ENCODE measurements at places on chromosomes 1 and 21.

- DNase-seq: no peak
Measured at GRCh38 chr1:94413311-94413710, 4.9 kb upstream of the ABCD3 start.

GRCh38 chr1:167839009-167839408, 74.9 kb downstream of the ADCY10 start:
- no peak for DNase-seq

DNA sequence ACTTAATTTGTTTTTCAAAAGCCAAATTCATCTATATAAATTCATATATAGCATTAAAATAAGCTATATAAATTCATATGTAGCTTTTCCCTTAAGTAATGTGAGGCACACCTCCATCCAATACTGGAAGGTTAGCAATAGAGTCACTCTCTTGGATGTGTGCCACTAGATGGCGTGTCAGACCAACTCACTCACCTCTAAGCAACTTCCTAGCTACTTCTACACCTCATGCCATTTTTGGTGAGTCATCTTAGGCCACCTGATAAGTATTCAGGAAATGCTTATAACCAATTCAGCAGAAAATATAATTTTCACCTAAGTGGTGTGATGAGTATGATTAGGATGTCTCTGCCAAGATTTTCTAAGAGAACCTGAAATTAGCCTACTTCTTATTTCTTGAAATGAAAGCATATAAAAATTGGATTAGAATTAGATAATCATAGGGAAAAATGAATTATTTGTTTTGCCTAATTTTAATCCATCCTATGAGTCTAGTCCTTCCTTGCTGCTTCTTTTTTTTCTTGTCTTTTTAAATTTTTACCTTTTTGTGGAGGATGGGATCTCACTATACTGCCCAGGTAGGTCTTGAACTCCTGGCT, 34.4 kb upstream of the TADA1 start:
- DNase-seq: peak; percentile 84

- DNase-seq: no peak
Measured at GRCh38 chr1:219797683-219798082, 130.7 kb downstream of the SLC30A10 start.

- peak; percentile 34 for DNase-seq
Measured at GRCh38 chr1:172670316-172670715, 11.4 kb downstream of the FASLG start.

GRCh38 chr1:58618303-58618702, 41.3 kb upstream of the TACSTD2 start:
- DNase-seq: peak; percentile 62

GRCh38 chr21:46194374-46195334, 10.4 kb upstream of the SPATC1L start:
- no peak for DNase-seq

DNA sequence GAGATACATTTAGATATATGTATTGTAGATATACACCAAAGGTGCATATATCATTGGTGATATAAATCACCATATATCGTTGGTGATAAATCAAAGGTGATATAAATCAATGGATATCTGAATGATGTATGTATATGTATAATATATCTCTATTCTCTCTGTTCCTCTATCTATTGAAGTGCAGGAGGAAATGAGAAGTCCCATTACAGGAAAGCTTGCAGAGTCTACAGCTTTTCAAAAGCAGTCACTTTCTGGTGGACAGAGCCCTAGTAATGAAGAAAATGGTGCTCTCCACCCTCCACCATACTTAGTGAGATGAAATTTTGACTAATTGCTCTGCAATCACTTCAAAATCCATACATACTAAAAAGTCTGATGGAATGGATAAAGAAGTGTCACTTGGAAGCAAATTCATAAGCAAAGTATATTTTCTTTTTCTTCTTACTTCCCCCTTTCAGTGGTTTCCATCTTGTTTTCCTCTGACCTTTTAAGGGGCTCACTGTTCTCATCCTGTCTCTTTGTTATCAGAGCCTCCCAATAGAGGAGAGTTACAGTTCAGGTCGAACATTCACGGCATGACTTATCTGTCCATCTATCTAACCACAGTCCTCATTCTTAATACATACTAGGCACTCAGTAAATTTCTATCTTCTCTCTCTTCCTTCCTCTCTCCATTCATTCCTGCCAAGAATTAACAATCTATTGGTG, 227.2 kb downstream of the KCNJ6 start:
- DNase-seq: no peak

- no peak for DNase-seq
Measured at GRCh38 chr1:159436469-159436868, 3.1 kb upstream of the OR10J1 start.

DNA sequence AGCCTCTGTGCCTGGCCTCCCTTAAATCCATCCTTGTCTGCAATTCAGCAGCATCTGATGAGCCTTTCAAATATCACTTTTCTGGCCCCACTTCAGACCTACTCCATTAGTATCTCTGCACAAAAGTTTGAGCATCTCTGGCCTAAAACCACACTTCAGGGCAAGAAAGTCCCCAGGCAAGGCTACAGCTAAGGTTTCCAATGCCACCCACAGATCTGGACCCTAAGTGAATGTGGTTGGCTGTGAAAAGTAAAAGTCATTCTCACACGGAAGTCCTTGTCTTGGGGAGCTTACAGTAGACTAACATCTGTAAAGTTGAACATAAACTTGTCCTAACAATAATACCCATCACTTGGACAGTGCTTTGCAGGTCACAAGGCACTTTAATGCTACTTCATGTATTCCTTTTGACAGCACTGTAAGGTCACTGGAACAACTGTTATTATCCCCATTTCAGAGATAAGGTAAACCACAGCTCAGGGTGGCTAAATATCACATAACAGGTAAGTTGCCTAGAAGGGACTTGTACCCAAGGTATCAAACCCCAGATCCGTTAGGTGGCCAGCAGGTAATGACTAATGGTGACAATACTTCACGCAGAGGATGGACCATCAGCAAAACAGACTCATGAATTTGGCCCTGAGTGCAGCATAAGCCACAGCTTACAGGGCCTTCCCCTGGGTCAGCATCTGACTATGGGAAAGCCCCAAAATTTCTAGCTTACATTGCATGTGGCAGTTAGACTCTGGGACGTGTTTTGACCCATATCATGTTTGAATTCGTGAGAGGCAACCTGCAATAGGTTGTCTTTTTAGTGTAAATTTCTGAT, 356.0 kb downstream of the HHAT start:
- DNase-seq: no peak

DNA sequence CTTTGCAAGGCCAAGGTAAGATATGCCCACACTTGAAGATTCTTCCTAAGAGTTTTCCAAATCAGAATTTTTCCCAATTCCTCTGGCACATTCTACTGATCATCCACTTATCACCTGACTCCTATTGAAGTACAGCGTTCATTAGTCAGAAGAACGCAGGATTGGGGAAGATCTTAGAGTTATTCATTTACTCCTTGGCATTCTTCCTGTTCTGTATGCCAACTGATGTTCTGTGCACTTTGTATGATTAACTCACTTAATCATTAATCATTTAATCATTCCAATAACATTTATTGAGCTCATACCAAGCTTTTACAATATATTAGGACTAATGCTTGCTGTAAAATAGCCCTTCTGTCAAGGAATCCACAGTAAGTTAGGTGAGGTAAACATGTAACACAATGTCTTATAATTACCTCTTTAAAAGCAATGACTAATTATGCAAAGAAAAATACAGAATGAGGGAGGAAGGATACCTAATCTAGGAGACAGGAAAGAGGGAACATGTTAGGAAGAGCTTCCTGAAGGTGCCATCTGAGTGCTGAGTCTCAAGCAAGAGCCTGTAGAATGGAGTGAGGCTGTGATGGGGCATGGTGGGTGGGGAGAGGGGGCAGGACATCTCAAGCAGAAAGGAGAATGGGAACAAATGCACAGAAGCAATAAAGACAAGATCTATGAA, 71.1 kb upstream of the DPT start:
- no peak for DNase-seq

DNA sequence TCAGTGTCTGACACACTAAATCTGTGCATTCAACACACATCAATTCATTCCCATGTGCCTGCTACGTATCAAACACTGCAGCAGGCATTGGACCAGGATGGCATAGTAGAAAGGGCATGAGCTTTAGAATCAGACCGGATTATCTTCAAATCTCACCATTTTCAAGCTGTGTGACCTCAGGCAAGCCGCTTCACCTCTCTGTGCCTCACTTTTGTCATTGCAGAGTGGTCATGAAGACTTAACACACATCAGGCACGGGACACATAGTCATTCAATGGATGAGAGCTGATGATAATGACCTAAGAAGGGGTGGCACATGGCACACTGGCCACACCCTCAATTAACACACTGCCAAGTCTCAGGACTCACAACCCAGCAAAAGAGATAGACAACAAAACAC, 46.8 kb downstream of the KLHDC7A start:
- no peak for DNase-seq

DNA sequence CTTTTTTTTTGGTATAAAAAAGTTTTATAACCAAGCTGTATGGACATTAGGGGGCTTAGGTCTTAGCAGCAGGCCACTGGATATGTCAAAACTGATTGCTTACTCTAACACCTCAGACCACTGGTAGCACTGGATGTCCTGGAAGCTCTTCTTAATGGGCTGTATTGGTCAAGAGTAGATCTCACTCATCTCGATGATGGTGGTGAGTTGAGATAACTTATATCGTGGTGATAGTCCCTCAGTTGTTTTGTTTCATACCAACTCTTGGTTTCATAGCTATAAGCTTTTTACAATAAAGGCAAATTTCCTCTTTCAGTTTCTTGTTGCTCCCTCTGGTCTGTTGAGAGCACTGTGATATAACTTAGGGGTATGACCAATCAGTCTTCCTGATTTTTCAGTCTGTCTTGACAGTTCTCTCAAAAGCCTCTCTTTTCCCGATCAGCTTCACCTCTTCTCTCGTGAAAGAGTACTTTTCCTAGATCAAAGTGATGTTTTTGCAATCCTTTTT, 9.7 kb upstream of the AGO1 start:
- no peak for DNase-seq

GRCh38 chr1:76510672-76511557, 356.4 kb upstream of the ST6GALNAC5 start:
- DNase-seq: no peak

DNA sequence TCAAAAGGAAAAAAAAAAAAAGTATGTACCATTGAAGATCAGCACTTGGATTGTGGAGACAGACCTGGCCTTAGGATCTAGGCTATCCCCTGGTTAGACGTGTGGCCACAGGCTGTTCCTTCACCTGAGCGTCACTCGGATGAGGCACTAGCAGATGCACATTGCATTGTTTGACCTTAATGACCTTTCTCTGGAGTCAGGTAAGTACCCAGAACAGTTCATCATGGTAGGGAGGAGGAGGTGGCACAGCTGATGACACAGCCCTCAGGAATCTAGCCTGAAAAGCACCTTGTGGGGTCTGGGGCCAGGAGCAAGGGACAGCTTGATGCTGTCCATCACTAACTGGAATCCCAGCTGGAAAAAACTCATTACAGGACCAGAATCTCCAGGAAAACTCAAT, 21.2 kb downstream of the NECAP2 start:
- no peak for DNase-seq

DNA sequence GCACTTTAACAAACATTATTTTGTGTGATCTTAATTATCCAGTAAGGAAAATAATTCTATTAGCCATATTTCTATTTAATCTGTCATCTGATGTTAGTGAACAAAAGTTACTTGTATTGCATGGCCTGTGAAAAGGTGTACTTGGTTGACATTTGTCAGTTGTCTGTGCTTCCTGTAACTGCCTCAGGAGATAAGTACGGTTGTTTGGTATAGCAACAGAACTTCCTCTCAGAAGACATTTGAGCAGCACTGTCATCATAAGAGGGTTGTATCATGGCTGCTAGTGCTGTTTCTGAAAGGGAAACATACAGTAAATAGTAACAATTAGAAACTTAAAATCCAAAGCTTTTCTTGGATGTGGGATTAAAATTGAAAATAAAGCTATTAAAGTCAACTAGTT, 3.4 kb downstream of the BLZF1 start:
- DNase-seq: peak; percentile 45

DNA sequence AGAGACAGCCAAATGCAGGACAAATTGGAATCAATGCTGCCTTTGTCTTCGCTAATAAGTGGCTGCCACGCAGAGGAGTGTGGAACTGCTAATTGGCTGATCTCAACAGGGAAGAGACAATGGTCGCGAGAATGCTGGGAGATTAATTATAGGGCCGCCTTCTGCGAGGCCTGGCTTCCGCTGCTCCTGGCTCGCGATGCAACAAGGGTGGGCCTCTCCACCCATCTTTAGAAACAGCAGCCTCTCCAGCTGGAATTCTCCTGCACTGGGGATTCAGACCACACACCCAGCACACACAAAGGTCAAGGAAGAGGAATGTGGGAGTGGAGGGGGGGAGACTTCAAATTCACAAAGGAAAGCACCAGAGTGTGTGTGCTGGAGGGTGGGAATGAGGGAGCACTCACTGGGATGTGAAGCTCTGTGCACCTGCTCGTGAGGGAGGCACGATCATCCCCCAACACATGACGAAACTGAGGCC, 200.7 kb upstream of the GRIK3 start:
- DNase-seq: no peak

DNA sequence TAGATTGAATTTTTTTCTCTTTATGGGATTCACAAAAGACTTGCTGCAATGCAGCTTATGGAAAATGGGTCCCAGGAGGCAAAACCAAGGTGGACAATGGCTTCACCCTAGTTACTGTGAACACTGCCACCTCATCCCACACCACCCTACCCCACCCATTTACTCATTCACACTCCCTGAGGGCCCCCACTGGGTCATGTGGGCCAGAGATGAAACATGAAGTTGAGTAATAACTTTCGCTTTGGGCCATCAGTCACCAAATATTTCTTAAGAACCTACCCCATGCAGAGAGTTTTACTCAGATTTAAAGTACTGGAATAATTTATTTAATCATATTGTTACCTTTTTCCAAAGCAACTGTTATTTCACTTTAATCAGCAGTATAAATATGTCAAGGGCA, 191.8 kb downstream of the TPR start:
- DNase-seq: no peak

DNA sequence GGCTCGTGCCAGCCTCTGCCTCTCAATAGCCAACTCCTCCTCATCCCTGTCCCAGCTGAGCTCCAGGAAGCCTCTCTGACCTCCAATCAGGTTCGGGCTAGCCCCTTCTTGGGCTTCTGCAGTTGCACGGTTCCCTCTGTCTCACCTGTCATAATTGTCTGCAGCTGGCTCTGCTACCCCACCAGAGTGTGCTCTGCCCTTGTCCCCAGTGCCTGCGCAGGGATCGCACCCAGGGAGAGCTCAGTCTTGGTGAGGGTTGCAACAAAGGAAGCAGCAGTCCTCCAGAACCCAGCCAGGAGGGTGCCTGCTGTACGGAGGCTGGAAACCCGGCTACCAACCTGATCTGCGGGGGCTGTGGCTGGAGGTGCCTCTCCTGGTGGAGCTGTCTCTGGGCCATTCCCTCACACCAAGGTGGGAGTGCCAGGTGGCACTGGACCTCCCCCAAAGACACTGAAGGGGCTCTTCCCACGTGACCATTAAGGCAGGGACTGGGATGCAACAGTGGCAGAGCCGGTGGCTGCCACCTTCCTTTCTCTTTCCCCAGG, 63.5 kb upstream of the DMRTB1 start:
- DNase-seq: no peak

- no peak for DNase-seq
Measured at GRCh38 chr1:155379631-155380090, 59.0 kb downstream of the RUSC1 start.

Measured in CD4-positive, alpha-beta T cell treated with Interferon alpha-2 for 1 hour (primary cell).